Activated CD8-positive, alpha-beta memory T cell treated with anti-CD3 and anti-CD28 coated beads, Interleukin-2, amount 10 ng/mL, durations not matched to agents 7 days and 5 days (primary cell): ENCODE measurements at places on chromosomes 12 and 14. TPM values are rescaled to one million over a fixed set of nuclear protein-coding genes. Genes with fewer than 3 reads are reported as not detected.

Gene SLC4A8
- total RNA-seq, result 9.1 TPM

Gene GPHN
- 11.9 TPM for total RNA-seq

Gene TTC5
- 24.4 TPM for total RNA-seq

GRCh38 chr12:10153271-10154144, 18.4 kb downstream of the OLR1 start:
- H3K27ac ChIP-seq, result peak overlapping the region; percentile 79
- H3K4me1 ChIP-seq, result peaks cover 10% of the 10 kb centered on the region
- H3K4me3 ChIP-seq, result peak overlapping the region; percentile 84
- no peaks in the 10 kb centered on the region for H3K36me3 ChIP-seq
- H3K27me3 ChIP-seq, result peaks cover 18% of the 10 kb centered on the region

DNA sequence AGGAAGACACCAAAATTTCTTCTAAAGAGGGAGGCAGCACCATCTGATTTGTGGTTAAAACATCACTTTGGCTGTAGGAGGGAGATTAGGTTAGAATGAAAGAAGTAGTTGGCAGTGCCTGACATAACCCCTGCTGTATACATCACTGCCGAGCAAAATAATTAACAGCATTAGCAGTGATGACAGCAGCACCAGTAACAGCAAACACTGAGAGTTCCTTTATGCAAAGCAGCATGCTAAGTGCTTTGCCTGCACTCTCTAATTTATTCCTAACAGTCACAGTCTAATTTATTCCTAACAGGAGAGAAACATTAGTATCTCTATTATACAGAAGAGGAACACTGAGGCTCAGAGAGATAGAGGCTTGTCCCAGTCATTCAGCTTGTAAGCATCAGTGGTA, 1469.7 kb downstream of the AACS start:
- H3K27me3 ChIP-seq, result no peaks in the 10 kb centered on the region
- DNase-seq, result no peak
- no peaks in the 10 kb centered on the region for H3K36me3 ChIP-seq
- H3K27ac ChIP-seq, result no peak overlapping the region

DNA sequence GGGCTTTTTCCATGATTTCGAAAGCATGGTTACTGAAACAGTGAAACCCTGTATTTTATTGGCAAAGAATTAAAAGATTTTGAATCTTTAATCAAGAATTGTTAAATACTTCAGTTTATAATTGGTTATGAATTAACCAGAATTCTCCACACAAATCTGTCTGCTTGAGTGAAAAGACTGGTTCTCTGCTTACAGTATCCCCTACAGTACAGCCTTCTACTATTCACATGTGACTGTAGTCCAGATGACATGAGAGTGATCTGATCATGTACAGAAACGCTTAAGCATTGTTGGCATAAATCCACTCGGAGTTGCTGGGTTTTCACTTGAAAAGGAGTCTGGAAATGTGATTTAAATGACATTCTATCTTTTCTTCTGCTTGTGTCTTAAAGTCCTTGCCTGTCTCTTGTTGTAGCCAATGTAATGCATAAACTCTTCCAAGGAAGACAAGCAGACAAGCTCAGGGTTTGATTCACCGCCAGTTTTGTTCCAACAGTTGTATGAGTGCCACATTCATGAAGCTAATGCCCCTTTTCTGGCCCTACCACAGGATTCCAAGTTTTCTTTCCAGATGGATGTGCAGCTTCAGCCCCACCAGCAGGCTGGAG, 222.0 kb upstream of the LRIG3 start:
- no peaks in the 10 kb centered on the region for H3K4me1 ChIP-seq
- no peak overlapping the region for H3K27ac ChIP-seq
- no peak for DNase-seq
